DND-41 (cell line): ENCODE measurements at places on chromosomes 4 and X.

DNA sequence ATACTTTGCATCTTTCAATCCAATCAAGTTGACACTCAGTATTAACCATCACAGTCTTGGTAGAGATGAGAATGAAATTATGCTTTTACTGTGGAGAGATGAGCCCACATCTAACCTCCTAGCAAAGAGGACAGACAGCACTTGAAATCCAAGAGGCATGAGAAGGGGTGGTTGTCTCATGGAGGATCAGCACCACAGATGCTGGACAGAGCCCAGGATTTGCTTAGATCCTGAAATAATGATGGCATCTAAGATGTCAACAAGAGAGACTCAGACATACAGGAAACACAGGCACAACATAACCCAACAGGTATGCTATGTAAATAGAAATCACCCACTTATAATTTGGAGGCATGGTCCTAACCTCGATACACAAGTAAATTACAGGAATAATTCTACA is 74.3 kb upstream of the VCX2 start:
- DNase-seq: peak; percentile 9
- no peaks in the 10 kb centered on the region for H3K36me3 ChIP-seq
- H3K4me3 ChIP-seq: no peak overlapping the region
- peaks cover 3% of the 10 kb centered on the region for H3K27me3 ChIP-seq

DNA sequence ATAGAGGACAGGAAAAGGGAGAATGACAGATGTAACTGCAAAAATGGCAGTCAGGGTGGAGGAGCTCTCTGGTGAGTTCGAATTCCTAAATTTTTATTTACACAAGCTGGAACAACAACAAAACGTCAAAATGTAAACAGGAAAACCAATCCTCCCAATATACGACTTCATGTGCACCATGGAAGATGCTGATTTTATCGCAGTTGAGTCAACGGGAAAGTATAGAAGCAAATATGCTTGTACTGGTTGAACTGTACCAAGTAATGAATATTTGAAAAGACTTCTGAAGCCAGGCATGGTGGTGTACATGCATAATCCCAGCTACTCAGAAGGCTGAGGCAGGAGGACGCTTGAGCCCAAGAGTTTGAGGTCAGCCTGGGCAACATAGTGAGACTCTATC is 15.4 kb downstream of the STX18 start:
- H3K36me3 ChIP-seq: peaks cover 13% of the 10 kb centered on the region; the same call in 1 of the 2 replicates
- H3K4me3 ChIP-seq: no peak overlapping the region
- H3K27ac ChIP-seq: no peak overlapping the region
- no peaks in the 10 kb centered on the region for H3K27me3 ChIP-seq

DNA sequence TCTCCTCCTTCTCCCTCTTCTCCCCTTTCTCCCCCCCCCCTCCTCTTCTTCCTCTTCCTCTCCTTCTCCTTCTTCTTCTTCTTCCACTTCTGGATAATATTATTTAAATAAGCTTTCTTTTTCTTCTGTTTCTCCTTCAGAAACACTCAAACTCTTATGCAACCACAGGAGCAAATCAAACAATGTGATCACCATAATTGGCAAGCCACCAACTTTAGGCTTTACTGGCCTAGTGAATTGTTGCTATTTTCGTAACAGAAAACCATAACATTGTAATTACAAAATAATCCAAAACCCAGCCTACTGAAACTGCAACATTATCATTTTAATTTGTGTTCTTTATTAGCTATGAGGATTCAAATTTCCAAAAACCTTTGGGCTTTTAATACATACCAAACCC is 14.3 kb downstream of the DCAF8L1 start:
- DNase-seq: no peak
- no peak overlapping the region for H3K4me3 ChIP-seq
- H3K27ac ChIP-seq: no peak overlapping the region
- H3K27me3 ChIP-seq: no peaks in the 10 kb centered on the region

GRCh38 chrX:143536176-143536575 is 18.9 kb upstream of the SPANXN3 start:
- no peak overlapping the region for H3K27ac ChIP-seq
- DNase-seq: no peak
- H3K4me3 ChIP-seq: no peak overlapping the region
- no peaks in the 10 kb centered on the region for H3K4me1 ChIP-seq
- no peaks in the 10 kb centered on the region for H3K36me3 ChIP-seq
- H3K27me3 ChIP-seq: no peaks in the 10 kb centered on the region

DNA sequence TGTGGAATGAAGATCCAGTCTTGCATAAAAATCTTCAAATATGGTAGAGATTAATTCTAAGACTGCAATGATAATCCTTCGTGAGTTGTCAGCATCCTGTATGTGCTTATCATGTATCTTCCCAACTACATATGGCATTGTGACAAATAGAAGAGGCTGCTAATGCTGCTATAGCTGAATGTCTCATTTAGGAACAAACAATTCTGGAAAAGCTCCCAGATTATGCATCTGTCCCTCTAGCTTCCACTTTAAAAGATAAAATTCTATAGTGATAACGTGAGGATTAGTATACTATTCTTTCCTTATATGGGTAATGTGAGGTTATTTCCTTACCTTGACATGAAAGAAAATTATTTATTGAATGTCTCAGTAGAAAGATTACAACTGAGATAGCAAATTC is 930.9 kb downstream of the DMD start:
- H3K27me3 ChIP-seq: no peaks in the 10 kb centered on the region
- no peaks in the 10 kb centered on the region for H3K4me1 ChIP-seq
- H3K36me3 ChIP-seq: no peaks in the 10 kb centered on the region
- H3K27ac ChIP-seq: no peak overlapping the region

DNA sequence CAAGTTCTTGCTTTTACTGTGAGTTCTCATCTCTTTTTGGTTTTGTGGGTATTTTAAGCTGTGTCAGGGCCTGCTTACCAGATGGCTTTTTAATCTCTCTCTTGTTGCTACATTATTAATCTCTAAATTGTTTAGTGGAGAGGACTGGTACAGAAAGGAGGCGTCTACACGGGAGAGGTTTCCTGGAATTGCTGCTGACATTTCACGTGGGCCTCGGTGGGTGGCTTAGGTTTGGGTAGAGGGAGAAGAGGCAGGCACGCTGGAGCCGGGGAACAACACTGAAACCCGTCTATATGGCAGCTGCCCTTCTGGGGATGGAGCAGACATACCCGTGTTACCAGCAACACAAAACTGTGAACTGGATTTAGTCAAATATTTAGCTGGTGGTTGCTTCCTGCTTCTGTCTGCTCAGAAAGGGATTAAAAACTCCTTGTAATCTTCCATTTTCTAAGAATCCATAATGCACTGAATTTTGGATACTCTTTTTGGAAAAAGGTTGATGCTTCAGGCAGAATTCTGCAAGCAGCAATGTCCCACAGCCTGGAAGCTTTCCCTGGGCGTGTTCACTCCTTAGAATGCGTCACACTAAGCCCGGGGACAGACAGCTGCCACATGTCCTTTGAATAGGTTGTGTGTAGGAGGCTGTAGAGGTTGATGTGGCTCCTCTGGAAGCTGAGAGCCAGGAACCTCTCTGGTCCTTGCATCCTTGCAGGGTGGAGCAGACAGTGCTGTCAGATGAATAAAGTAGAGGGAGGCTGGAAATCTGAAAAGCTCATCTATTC is 199.8 kb upstream of the GATB start:
- H3K4me3 ChIP-seq: no peak overlapping the region
- no peaks in the 10 kb centered on the region for H3K4me1 ChIP-seq
- H3K27me3 ChIP-seq: no peaks in the 10 kb centered on the region
- H3K36me3 ChIP-seq: no peaks in the 10 kb centered on the region
- no peak overlapping the region for H3K27ac ChIP-seq

GRCh38 chrX:23784470-23785331 is 1.7 kb downstream of the SAT1 start:
- H3K36me3 ChIP-seq: peaks cover 10% of the 10 kb centered on the region
- DNase-seq: no peak
- H3K27me3 ChIP-seq: no peaks in the 10 kb centered on the region
- peaks cover 30% of the 10 kb centered on the region for H3K4me1 ChIP-seq
- H3K27ac ChIP-seq: no peak overlapping the region

DNA sequence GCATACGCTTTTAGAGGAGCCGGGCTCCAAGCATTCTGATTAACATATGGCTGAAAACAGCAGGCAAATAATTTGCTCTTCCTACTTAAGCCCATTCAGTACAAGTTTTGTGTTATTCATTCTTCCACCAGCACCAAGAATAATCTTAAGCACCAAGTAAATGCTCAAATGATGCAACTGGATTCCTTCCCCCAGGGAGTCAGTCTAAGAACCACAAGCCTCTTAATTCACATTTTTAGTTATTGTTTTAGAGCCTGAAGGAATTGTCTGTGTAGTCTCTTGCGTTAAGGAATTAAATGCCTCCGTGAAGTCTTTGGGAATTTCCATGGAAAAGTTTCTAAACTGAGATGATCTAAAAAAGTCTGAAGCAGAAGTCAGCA is 61.5 kb upstream of the MAGEB2 start:
- no peaks in the 10 kb centered on the region for H3K36me3 ChIP-seq
- H3K4me3 ChIP-seq: no peak overlapping the region
- DNase-seq: no peak
- H3K4me1 ChIP-seq: no peaks in the 10 kb centered on the region

DNA sequence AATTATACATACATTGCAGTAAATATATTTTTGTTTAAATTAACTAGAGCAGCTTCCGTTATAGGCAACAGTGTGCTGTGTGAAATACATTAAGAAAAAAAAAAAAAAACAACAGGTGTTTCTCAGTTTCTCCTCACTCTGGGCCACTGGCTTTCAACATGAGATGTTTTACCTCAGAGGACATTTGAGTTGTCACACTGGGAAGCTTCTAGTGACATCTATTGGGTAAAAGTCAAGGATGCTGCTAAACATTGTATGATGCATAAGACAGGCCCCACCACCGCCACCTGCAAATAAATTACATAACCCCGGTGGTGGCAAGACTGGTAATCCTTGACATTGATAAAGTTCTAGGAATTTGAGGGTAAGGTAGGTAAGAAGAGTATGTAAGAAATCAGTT is 1512.2 kb downstream of the C4orf33 start:
- no peaks in the 10 kb centered on the region for H3K27me3 ChIP-seq
- H3K27ac ChIP-seq: no peak overlapping the region
- H3K36me3 ChIP-seq: no peaks in the 10 kb centered on the region
- no peak for DNase-seq
- H3K4me1 ChIP-seq: no peaks in the 10 kb centered on the region

- no peak overlapping the region for H3K4me3 ChIP-seq
- peaks cover 56% of the 10 kb centered on the region for H3K27me3 ChIP-seq
- no peaks in the 10 kb centered on the region for H3K4me1 ChIP-seq
Observed at GRCh38 chr4:2387218-2387617, 31.2 kb downstream of the ZFYVE28 start.

- H3K27ac ChIP-seq: no peak overlapping the region
- H3K27me3 ChIP-seq: no peaks in the 10 kb centered on the region
- H3K4me1 ChIP-seq: peaks cover 26% of the 10 kb centered on the region
- no peak overlapping the region for H3K4me3 ChIP-seq
- DNase-seq: no peak
Observed at GRCh38 chr4:36308150-36308549, 26.7 kb downstream of the DTHD1 start.
